ENCODE measurements at places on chromosomes 2 and 18.

DNA sequence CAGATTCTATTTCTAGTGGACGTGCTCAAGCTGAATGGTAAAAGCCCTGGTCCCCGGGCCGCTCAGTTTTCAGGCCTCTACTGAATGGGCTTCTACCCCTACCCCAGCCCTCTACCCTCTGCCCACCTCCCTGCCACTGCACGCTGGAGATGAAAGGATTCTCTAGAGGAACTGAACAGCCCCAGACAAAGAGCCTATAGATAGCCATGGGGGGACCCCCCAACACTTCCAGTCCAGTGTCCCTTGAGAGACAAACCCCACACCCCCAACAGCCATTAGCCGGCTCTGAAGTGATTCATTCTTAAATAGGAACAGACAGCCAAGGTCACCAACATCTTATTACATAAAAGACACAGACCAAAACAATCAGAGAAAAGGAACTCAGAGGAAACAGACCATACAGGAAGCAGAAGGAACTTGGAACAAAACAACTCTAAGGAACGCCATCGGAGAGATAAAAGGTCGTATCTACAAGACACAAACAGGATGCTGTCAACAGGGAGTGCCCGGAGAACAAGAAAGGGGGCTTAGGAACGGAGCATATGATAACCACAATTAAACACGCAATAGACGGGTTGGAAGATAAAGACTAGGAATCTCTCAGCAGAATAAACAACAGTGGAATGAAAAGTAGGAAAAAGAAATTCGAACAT lies 23.5 kb downstream of the TMEM37 start:
- DNase-seq: no peak

DNA sequence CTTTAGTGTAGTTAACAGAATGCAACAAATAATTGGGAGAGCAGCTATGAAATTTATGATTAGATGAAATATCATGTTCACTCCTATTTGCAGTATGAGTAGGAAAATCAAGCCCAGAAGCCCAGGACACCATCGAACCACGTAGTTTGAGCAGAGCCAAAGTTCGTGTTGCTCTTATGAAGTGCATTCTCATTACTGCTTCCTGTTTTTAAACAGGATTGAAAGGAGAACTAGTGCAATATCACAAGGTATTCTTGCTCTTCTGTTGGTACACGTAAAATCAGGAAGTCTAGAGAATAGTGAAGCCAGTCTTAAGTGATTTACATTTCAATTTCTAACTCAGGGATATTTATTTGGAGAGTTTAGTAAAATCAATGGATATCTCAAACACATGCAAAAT lies 21.1 kb downstream of the ARHGAP15 start:
- DNase-seq: peak; percentile 77

DNA sequence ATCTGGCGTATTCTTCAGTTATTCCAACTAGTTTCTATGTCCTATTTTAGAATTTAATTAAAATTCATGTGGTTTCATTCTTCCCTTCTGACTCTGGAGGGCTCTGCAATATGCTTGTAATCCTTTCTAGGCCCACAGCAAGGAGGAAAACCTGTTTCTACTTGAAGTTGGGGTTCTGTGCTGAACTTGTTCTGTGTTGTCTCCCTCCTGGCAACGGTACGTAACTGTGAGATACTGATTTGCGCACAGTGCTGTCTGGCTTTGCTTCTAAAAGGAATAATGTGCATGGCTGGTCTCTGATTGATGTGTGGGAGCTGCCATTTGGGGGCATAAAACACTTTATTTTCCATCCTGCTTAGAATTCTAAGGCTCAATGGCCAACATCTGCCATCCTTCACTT lies 81.7 kb downstream of the NABP1 start:
- DNase-seq: no peak

- DNase-seq: peak; percentile 1
Observed at GRCh38 chr18:66872277-66872676, 268.4 kb upstream of the CDH19 start.

DNA sequence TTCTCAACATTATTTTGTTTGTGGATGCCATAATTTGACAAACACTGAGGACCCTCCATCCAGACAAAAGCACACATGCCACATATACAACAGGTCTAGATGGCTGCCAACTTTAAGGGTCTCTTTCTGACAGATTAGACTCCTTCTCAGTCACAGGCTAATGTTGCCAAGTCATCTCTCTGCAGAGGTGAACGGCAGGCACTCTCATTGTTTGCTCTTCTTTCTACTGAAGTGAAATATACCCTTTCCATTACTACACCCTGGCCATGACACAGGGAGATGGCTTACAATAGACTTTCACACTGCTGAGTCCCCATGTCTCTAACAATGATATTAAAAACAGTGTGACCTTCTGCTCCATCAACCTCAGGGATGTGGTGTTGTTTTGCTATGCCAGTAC lies 47.5 kb upstream of the ZNF397 start:
- no peak for DNase-seq

DNA sequence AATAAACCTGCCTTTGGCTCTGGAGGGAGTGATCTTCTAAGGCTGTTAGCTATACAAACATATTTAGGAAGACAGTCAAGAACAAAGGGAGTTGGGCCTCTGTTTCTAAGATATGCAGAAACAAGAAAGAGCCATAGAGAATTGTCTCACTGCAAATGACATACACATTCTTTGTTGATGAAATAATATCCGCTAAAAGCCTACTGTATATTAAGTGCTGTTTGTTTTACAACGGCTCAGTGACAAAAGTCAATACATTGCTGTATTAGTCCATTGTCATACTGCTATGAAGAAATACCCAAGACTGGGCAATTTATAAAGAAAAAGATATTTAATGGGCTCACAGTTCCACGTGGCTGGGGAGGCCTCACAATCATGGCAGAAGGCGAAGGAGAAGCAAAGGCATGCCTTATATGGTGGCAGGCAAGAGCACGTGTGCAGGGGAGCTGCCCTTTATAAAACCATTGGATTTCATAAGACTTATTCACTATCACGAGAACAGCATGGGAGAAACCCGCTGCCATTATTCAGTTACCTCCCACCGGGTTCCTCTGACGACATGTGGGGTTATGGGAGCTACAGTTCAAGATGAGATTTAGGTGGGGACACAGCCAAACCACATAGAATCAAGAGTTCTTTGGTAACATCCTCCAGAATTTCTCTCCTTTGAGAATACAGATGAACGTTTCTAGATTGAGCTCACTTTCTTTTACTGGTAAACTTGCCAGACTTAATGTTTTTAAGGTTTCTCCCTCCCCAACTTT lies 157.8 kb downstream of the PIK3C3 start:
- DNase-seq: no peak

DNA sequence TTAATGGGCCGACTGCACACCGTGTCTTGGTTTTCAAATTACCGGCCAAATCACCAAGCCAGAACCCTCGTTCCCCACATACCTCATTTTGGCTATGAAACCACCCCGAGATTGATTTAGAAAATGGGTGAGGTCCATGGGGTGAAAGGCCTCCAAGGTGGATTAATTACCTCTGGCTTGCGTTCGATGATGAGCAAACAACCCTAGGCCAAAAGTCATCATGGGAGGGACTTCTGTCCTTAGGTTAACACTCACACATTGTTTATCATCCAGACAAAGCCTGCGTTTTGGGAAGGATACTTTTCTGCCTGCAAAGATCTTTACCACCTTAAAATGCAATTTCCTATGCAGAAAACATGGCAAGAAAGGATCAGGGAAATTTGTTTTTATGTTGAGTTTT lies 48.5 kb downstream of the GALR1 start:
- no peak for DNase-seq

DNA sequence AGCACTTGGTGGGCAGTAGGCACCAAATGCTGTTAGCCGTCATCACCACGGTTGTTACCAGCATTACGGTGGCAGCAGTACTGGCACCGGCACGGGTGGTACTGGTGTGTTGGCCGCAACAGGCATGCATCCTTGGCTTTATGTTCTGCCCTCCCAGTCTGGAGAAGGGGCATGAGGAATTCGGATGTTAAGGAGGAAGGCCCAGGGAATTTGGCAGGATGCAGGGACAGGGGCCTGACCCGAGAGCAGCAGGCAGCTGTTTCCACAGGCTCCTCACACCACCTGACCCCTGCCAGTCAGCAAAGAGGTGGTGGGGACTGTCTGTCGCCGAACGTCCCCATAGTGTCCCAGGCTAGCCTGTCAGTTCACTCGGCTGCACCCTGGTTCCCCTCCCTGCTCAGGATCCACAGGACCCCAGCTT lies 79.0 kb downstream of the EDAR start:
- no peak for DNase-seq
